Activated CD4-positive, alpha-beta memory T cell treated with anti-CD3 and anti-CD28 coated beads, Interleukin-2, amount 10 ng/mL, durations not matched to agents 7 days and 5 days (primary cell): ENCODE measurements at places on chromosomes 5 and 9. TPM values are rescaled to one million over a fixed set of nuclear protein-coding genes. Genes with fewer than 3 reads are reported as not detected.

GRCh38 chr9:3699883-3700282, 174.1 kb upstream of the RFX3 start:
- H3K4me1 ChIP-seq: no peaks in the 10 kb centered on the region
- no peak overlapping the region for H3K27ac ChIP-seq
- H3K4me3 ChIP-seq: no peak overlapping the region
- no peaks in the 10 kb centered on the region for H3K36me3 ChIP-seq
- peaks cover 18% of the 10 kb centered on the region for H3K27me3 ChIP-seq

- no peaks in the 10 kb centered on the region for H3K27me3 ChIP-seq
- no peak overlapping the region for H3K4me3 ChIP-seq
- peak; percentile 54 for DNase-seq
- H3K36me3 ChIP-seq: peaks cover 62% of the 10 kb centered on the region
- peaks cover 23% of the 10 kb centered on the region for H3K4me1 ChIP-seq
- no peak overlapping the region for H3K27ac ChIP-seq
Observed at GRCh38 chr9:127942216-127943010, 4.8 kb upstream of the DPM2 start.

DNA sequence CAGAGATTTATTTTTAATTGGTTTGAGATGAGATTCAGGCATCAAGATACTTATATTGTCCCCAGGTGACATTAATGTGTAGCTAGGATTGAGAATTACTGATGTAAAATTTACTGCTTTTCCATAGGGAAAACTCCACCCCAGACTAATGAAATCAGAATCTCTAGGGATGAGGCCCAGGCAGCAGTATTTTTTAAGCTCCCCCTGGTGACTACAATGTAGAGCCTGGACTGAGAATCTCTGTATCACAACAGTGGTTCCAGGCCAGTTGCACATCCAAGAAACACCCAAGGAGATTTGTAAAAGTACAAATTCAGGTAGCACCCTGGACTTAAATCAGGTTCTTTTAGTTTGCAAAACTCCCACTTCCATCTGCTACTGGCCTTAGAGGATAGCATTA, 185.7 kb downstream of the MARCHF11 start:
- no peaks in the 10 kb centered on the region for H3K27me3 ChIP-seq
- H3K4me3 ChIP-seq: no peak overlapping the region
- H3K27ac ChIP-seq: no peak overlapping the region
- H3K36me3 ChIP-seq: no peaks in the 10 kb centered on the region

DNA sequence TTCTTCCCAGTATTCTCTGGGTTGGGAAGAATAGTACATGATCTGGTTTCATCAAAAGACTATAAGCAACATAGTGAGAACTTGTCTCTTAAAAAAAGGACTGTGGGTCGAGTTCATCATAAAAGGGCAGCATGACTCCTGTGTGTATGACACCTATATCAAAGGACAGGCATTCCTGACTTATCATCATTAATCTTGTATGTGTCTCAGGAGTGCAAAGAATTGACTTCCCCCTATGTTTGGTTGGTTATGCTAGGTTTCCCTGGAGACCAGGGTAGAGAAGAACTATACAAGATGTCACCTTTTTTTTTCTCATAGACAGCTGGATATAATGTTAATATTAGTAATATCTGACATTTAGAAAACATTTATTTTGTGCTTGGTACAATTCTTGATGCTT, 173.1 kb upstream of the ANKRD55 start:
- no peaks in the 10 kb centered on the region for H3K36me3 ChIP-seq
- H3K4me1 ChIP-seq: no peaks in the 10 kb centered on the region
- no peaks in the 10 kb centered on the region for H3K27me3 ChIP-seq
- no peak overlapping the region for H3K4me3 ChIP-seq
- H3K27ac ChIP-seq: no peak overlapping the region

GRCh38 chr5:157555037-157555640, 20.4 kb downstream of the ADAM19 start:
- H3K27ac ChIP-seq: peak overlapping the region; percentile 69
- no peak for DNase-seq
- no peak overlapping the region for H3K4me3 ChIP-seq
- H3K4me1 ChIP-seq: peaks cover 89% of the 10 kb centered on the region
- peaks cover 88% of the 10 kb centered on the region for H3K36me3 ChIP-seq

Gene IFNE
- not detected for total RNA-seq
